Activated CD8-positive, alpha-beta memory T cell treated with anti-CD3 and anti-CD28 coated beads for 48 hours (primary cell): ENCODE measurements at places on chromosomes 11 and 22.

DNA sequence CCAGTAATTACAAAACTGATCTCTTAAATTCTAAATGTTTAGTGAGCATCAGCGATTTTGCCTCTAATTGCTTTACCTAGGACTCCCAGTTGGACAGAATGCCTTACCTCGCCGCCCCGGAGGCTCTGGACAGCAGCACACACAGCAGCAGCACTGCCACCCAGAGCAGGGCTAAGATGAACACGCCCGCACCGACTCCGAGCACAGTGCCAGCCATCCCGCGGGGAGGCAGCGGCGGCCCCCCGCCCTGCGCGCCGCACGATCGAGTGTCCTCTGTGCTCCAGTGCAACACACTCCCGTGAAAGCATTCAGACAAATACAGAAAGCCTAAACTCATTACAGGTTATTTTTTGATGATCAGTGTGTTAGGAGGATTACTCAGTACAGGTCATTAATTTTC is 9.4 kb downstream of the TMEM218 start:
- DNase-seq, result no peak

DNA sequence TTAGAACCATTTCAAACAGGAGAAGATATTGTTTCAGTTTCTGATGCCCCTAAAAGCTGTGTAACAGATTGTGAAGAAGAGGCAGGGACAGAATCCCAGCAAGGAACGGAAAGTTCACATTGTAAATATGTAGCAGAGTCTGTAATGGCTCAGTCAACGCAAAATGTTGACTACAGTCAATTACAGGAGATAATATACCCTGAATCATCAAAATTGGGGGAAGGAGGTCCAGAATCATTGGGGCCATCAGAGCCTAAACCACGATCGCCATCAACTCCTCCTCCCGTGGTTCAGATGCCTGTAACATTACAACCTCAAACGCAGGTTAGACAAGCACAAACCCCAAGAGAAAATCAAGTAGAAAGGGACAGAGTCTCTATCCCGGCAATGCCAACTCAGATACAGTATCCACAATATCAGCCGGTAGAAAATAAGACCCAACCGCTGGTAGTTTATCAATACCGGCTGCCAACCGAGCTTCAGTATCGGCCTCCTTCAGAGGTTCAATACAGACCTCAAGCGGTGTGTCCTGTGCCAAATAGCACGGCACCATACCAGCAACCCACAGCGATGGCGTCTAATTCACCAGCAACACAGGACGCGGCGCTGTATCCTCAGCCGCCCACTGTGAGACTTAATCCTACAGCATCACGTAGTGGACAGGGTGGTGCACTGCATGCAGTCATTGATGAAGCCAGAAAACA is 40.8 kb downstream of the IGLL1 start:
- peak; percentile 55 for DNase-seq

- no peak for DNase-seq
These were observed 676.2 kb downstream of the BRD1 start for GRCh38 chr22:49151256-49152126.

- DNase-seq, result no peak
These were observed 31.0 kb downstream of the SIK2 start for GRCh38 chr11:111633248-111633647.

- DNase-seq, result no peak
These were observed 68.6 kb downstream of the MICAL2 start for GRCh38 chr11:12179019-12179418.

DNA sequence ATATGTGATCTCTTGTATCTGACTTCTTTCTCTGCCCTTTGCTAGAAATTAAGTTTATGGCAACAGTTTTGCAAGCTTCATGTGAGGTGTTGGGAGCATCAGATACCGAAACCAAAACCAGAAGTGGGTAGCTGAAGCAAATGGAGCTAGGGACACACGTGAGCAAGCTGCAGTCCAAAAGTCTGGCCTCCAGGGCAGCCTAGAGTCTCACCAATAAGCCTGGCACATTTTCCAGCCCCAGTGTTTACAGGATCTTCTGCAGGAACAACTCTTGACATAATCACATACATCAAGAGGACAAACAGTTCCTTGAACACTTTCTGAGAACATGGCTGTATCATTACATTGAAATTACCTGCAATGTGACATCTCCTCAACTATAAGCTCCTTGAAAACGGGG is 114.1 kb downstream of the LARGE1 start:
- DNase-seq, result no peak

DNA sequence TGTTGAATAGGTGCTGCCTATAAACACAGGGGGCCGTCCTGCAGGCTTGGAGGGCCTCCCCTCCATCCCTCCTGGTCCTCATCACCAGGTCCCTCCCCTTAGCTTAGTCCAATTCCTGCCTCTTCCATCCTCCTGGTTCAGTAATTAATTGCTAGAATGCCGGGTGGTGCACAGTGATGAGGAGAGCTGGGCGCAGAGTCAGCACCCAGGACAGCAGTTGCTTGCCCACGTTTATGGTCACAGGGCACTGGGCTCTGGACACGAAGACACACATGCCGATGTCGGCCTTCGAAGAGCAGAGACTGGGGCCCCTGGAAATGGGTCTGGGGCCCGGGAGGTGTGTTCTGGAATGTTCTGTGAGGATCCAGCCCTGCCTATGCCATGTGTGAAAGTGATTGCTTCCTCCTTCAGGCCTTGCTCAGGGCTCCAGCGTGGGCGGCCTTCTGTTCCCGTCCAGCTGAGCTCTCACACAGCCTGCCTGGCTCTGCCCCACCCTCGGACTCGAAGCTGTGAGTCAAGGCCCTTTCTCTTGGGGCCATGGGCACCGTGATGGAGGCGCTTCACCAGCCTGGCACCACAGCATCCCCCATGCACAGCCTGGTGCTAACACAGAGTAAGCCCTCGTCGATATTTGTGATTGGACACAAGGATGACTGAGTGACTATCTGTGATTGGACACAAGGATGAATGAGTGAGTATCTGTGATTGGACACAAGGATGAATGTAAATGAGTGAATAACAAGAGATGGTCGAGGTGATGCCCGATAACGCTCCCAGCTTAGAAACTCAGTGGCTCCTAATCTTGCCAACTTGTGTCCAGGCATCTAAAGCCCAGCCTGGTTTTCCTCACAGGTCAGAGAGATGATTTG is 884.7 kb downstream of the BRD1 start:
- DNase-seq, result no peak

- no peak for DNase-seq
These were observed 727 bp upstream of the SCARF2 start for GRCh38 chr22:20438427-20438677.

- DNase-seq, result no peak
These were observed 30.2 kb upstream of the TMPRSS5 start for GRCh38 chr11:113736323-113736722.

DNA sequence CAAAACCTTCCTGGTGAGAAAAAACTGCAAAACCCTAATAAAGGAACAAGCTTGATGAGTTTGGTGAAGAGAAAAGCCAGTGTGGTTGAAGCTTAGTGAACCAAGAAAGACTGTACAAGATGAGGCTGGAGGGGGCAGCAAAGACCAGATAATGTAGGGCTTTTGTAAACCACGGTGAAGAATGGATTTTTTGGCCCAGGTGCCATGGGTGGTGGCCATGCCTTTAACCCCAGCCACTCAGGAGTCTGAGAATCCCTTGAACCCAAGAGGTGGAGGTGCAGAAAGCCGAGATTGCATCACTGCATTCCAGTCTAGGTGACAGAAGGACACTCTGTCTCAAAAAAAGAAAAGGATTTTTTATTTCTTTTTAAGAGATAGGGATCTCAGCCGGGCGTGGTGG is 5.0 kb upstream of the ZDHHC5 start:
- no peak for DNase-seq

GRCh38 chr22:27895600-27895999 is 23.5 kb downstream of the PITPNB start:
- DNase-seq, result no peak

GRCh38 chr11:69818231-69818602 is 999 bp downstream of the FGF3 start:
- no peak for DNase-seq

DNA sequence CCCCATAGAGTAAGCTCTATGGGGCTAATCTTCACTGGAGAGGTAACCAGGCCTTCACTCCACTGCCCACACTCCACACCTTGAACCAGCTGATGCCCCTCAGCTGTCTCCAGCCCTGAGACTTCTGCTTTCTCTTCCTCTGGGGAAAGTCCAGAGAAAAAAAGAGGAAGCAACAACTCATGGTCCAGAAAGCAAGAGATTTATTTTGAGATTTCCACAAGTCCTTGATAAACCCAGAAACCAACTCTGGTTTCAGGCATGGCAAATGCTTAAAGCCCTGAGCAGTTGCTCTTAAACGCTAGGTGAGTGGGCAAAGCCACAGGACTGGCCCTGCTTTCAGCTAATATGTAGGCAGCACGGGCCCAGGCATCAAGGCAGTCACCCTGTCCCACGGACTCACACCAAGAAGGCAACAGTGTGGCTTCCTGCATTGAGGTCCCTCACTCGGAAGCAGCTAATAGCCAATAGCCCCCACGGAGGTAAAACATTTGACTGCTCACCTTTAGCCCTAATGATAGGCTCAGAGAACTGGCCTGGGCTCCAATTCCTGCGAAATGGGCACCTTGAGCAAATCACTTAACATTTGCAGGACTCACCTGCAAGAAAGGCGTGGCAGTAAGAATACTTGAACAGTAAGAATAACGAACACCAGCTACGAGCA is 4.3 kb downstream of the CYB561A3 start:
- DNase-seq, result no peak

DNA sequence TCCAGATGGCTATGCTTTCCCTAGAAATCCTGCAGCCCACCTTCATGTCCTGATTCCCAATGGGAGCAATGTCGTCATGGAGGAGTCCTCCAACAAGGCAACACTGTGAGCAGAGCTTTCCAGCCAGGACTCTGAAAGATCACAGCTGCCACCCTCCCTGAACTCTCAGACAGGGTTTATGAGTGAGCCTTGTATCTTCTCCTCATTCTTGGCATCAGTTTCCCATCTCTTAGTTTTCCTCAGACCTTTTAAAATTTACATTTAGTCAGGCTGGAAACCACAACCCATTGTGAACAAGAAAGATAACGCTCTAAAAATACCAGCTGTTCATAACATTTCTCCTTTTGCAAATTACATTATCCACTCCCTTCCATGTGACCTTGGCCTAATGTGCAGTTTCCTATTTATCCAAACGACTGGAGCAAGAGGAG is 15.6 kb upstream of the LYVE1 start:
- DNase-seq, result no peak

DNA sequence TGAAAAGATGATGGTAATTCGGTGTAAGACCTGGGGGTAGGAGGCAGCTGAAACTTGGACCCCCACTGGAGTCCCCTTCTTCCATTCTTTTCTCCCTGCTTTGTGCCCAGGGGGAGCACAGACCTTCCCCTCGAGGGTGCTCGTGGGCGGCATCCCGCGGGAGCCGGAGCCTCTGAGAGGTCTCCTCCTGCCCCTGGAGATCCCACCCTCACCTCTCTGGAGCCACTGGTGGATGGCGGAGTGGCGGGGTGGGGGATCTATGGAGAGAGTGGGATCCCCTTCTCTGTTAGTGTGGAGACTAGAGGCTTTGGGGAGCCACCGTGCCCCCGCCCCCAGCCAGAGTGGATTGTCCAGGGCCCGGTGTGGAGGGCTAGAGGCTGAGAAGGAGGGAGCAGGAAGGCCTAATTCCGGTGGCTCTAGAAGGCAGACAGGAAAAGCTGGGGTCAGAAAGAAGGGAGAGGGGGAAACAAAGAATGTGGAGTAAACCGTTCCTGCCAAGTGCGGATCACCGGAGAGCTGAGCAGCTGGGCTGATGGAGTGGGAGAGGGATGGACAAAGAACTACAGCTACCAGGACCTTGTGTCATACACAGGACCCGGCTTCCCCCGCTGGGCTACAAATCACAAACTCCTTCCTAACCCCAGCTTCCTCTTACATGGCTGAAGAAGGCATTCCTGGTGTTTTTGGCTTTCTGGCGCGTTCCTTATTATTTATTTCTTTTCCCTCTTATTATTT is 41.9 kb downstream of the KCNJ1 start:
- no peak for DNase-seq

DNA sequence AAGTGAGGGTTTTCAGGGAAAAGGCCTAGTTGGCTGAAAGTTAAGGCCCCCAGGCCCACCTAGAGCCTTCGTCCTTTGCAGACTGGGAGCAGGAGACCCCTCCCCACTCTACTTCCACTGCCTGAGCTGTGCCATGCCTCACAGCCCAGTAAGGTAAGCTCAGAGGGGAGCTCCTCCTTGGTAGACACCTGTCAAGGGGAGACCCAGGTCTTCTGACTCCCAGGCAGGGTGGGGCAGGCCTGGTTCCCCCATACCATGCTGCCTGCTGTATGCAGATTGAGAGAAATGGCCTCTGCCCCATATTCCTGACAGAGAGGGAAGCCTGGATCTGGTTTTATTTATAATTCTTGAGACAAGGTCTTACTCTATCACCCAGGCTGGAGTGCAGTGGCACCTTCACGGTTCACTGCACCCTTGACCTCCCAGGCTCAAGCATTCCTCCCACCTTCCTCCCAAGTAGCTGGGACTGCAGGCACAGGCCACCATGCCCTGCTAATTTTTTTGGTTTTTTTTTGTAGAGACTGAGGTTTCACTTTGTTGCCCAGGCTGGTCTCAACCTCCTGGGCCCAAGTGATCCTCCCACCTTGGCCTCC is 697 bp downstream of the RAB36 start:
- no peak for DNase-seq

- DNase-seq, result no peak
These were observed 7.5 kb downstream of the ASCC2 start for GRCh38 chr22:29830585-29830984.

DNA sequence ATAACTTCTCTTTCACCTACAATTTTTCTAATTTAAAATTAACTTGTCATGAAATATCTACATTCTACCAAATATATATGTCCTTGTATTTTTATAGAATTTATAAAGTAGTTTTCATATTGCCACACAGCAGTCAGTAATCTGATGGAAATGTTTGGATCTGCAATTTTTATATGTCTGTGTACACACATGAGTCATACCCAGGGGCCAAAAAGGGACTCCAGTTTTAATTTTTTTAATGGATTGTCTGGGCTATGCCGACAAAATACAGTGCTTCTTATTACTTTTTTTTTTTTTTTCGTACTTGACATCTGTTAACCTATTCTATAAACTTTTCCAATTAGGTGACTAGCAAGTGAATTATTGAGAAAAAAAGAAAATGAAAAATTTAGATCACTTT is 6.3 kb downstream of the GUCY1A2 start:
- no peak for DNase-seq

- no peak for DNase-seq
These were observed 9.7 kb downstream of the OR5AN1 start for GRCh38 chr11:59368238-59369022.

- no peak for DNase-seq
These were observed 371.6 kb downstream of the CADM1 start for GRCh38 chr11:115132436-115133228.

- no peak for DNase-seq
These were observed 335 bp downstream of the TMEM138 start for GRCh38 chr11:61362542-61362875.

- DNase-seq, result no peak
These were observed 198.8 kb upstream of the KIRREL3 start for GRCh38 chr11:127199306-127199801.

- DNase-seq, result no peak
These were observed 46.4 kb upstream of the ALX4 start for GRCh38 chr11:44356351-44356750.

- DNase-seq, result peak; percentile 50
These were observed 7.3 kb upstream of the SYT7 start for GRCh38 chr11:61587951-61588727.

- DNase-seq, result no peak
These were observed 25.8 kb downstream of the ACAT1 start for GRCh38 chr11:108147150-108147549.

GRCh38 chr11:97895572-97895971 is 1125.2 kb upstream of the CNTN5 start:
- no peak for DNase-seq
